Activated CD4-positive, alpha-beta T cell treated with anti-CD3 and anti-CD28 coated beads for 1 hour (primary cell): ENCODE measurements at places on chromosomes 3 and 15.
A peak's percentile ranks its signal among the peaks of the same experiment; 100 is the strongest.

DNA sequence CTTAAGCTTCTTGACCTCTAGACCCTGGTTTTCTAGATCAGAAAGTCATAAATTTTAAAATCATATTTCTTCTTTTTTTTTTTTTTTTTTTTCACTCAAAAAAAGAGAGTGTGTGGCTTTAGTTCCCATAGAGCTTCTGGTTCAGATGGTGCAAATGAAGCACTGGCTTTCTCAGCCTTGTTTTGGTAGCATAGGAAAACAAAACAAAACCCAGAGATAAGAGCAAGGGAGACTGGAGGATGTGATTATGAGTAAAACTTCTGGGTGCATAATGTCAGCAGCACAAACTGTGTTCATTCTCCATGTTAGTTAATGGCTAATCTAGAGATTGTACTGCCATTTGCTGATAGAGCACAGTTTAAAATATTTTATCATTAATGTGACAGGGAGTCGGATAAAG lies 55.4 kb downstream of the RARB start:
- DNase-seq: no peak

GRCh38 chr3:184395320-184395660 lies 15.4 kb downstream of the CHRD start:
- DNase-seq: no peak

GRCh38 chr15:75923756-75924155 lies 20.1 kb downstream of the FBXO22 start:
- no peak for DNase-seq

GRCh38 chr15:58475573-58476524 lies 44.1 kb downstream of the LIPC start:
- DNase-seq: no peak

GRCh38 chr3:183502237-183503181 lies 53.0 kb downstream of the KLHL6 start:
- DNase-seq: no peak

DNA sequence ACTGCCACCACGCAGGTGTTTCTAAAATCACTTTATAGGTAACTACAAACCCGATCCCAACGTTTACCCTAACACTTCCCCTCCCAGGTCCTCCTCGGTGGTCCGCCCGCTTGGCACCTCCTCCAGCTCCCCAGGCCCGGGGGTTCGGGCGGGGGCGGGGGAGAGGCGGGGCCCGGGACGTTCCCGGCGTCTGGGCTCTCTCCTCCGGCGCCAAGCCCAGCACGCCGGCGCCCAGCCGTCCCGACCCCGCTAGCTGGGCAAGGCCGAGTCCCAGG lies 562 bp downstream of the CGGBP1 start:
- DNase-seq: no peak

DNA sequence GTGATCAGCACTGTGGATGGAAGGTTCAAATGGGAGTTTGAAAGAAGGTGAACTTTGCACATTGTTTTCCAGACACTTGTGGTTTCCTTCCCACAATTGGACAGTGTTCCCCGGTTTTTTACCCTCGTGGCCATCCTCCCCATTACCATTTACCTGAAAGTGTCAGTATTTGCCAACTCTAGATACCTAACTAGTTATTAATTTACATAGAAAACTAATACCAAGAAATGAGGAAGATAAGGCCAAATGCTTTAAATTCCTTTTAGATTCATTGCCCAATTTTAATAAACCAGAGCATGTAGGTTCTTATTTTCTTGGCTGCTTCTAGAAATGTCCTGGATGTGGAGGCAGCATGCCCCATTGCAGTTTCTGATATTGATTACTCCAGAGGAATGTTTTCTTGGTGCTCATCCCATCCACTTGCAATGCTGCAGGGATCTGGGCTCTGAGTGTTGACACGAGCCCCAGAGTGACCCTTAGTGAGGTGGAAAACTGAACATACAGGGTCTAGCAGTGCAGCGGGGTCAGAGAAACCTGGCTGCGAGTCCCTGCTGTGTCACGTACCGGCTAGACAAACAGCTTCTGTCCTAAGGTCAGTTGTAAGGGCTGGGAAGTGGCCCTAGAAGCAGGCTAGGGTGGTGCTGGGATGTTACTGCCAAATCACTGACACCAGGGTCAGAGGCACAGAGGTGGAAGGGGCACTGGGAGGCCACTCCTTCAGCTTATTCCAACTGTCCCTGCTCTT lies 23.5 kb downstream of the LSM3 start:
- no peak for DNase-seq

DNA sequence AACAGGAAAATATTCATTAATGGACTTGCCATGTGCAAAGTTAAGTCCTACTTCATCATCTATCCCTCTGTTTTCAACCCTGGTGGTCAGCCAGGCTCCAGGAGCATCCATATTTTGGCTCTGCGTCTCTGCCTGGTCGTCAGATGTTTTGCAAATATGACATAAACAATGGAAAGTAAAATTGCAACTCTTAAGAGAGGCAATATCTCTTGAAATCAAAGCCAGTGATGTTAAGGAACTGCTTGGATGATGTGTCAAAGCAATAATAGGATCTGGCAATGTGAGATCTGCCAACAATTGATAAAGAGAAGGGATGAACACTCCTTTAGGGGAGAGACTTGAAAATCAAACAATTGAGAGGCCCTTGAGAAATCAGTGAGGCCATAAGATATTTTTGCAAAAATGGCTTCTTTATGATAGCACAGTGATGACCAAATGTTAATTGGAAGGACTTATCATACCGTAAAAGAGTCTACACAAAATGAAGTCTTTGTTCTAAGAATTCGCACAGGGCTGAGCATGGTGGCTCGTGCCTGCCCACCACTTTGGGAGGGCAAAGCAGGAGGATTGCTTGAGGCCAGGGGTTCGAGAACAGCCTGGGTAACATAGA lies 6.5 kb downstream of the ABHD6 start:
- no peak for DNase-seq

- no peak for DNase-seq
Observed at GRCh38 chr3:34394978-34395748, 596.7 kb downstream of the PDCD6IP start.

GRCh38 chr3:16286161-16286560 lies 21.1 kb downstream of the OXNAD1 start:
- DNase-seq: peak; percentile 63

GRCh38 chr15:101676921-101677329 lies 24.7 kb upstream of the TM2D3 start:
- DNase-seq: no peak

- DNase-seq: no peak
Observed at GRCh38 chr15:88727439-88727838, 75.8 kb upstream of the ACAN start.

- peak; percentile 55 for DNase-seq
Observed at GRCh38 chr15:90660195-90660998, 56.7 kb upstream of the BLM start.

- no peak for DNase-seq
Observed at GRCh38 chr15:59200560-59200959, 6.1 kb upstream of the LDHAL6B start.

- DNase-seq: no peak
Observed at GRCh38 chr15:78762985-78763795, 48.1 kb downstream of the ADAMTS7 start.

DNA sequence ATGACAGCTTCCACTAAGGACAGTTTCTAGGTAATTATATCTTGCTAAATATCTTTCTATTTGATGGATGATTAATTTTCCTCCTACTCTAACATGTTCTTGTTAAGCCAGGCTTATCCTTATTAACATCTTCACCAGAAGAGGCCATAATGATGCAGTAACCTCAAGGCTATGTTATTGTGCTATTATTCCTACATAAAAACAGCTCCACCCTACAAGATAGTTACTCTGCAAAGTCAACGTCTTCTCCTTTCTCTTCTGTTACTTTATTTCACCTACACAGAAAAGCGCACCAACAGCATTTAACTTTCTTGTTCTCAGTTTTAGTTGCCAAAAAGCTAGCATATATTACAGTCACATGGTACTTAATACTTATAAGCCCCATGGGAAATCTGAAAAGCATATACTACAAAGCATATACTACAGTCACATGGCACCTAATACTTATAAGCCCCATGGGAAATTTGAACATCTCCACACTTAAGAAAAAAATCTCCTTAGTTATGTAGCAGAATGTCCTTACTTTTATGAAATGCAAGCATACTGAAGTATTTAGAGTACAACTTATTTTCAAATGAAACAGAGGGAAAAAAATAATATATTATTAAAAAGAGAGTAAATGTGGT lies 13.4 kb downstream of the ADAM10 start:
- DNase-seq: no peak
